ENCODE measurements at places on chromosomes 7 and 10.

GRCh38 chr10:18229826-18230225, 89.6 kb downstream of the CACNB2 start:
- DNase-seq = no peak

DNA sequence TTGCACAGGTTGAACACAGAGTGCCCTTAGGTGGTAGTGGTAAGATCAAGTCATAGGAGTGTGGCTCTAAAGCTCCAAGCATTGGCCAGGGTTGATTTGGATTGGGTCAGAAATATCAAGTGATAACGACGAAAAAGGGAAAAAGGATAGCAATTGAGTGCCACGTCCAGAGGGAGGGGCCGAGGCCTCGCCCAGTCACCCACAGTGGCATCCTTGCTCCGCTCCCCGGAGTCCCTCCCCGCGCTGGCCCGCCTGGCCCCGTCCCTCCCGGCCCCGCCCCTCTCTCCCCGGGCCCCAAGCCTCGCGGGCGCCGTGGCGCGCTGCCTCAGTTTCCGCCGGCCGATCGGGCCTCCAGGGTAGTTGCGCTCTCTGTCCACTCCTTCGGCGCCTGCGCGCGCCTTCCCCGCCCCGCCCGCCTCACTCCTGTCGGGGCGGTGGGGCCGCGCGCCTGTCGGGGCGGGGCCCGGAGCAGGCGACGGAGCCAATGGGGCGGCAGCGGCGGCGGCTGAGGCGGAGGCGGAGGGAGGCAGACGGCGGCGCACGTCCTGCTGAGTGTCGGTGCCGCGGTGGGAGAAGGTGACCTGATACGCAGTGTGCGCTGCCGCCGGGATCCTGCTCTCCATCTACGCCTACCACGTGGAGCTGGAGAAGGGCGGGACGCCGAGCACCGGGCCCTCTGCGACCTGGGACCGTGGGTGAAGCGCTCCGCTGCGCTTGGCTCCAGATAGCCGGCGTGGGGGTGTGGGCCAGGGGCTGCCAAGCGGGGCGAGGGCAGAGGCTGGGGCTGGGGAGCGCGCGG, 209.1 kb upstream of the ZNF722 start:
- no peak for DNase-seq

GRCh38 chr10:97483506-97483905, 14.7 kb downstream of the MMS19 start:
- DNase-seq = no peak

DNA sequence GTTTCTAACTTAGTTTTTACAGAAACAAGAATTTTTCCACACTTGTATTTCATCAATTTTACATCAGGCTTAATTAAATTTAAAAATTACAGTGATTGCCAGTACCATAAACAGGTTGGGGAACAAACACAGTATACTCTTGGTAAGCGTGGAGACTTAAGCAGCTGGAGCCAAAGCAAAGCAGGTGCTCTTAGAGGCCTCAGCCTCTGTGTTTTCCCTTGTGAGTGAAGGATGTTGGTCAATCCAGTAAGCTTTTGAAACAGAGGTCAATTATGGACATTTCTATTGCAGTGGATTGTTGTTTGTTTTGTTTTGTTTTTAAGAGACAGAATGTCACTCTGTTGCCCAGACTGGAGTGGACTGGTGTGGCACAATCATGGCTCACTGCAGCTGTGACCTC, 100.6 kb upstream of the CELF2 start:
- DNase-seq = no peak

DNA sequence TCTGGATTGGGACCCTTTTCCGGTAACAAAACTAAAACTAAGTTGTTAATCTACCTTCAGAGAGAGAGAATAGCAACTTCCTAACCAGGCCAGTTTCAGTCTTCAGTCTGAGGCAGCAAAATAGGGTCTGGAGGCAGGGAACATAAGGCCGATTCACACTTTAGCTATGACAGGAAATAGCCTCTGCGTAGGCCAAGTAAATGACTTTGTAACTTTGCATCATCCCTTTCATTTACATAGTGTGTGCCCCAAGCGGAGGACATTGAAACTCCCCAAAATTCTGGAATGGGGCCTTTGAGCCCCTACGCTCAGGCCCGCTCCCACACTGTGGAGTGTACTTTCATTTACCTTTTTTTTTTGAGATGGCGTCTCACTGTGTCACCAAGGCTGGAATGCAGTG, 1.7 kb upstream of the UPP1 start:
- no peak for DNase-seq
